ENCODE measurements at places on chromosomes 5 and 9. TPM values are rescaled to one million over a fixed set of nuclear protein-coding genes. Genes with fewer than 3 reads are reported as not detected.

- DNase-seq = no peak
These were observed 213.4 kb downstream of the ATPSCKMT start for GRCh38 chr5:10036136-10036815.

- DNase-seq = no peak
These were observed 93.3 kb downstream of the TMEM174 start for GRCh38 chr5:73266176-73266738.

- DNase-seq = no peak
These were observed 206.0 kb downstream of the SGCD start for GRCh38 chr5:156532921-156533320.

GRCh38 chr5:167296661-167297060 lies 994.8 kb upstream of the WWC1 start:
- no peak for DNase-seq

Gene PTCD2
- total RNA-seq = 13.6 TPM

Gene TAF11L5
- not detected for total RNA-seq

Gene PCDHB1
- total RNA-seq = not detected

Gene GPR151
- not detected for total RNA-seq

Gene NR2F1-AS1
- 0.19 TPM for total RNA-seq

Gene SV2C
- 1.1 TPM for total RNA-seq
